Small intestine (tissue), 16 donors: ENCODE measurements at places on chromosomes 5 and 9.

DNA sequence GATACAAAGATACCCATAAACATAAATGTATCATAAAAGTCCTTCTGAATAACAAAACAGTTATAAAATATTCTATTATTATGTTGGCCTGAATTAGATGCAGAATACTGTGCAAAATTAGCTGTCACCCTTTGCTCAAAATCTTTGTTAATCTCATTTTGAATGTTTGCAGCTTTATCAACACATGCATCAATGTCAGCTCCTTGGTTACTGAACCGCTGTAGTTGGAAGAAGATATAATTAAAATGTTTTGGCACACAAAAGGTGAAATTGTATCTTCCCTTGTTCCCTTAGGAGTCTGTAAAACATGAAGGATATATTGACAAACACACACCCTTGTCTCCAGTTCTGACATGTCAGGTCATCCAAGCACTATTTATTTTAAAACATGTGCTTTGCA lies 146.3 kb upstream of the POU5F2 start:
- no peak for DNase-seq

GRCh38 chr5:72569408-72569944 lies 62.3 kb upstream of the ZNF366 start:
- DNase-seq, result no peak

DNA sequence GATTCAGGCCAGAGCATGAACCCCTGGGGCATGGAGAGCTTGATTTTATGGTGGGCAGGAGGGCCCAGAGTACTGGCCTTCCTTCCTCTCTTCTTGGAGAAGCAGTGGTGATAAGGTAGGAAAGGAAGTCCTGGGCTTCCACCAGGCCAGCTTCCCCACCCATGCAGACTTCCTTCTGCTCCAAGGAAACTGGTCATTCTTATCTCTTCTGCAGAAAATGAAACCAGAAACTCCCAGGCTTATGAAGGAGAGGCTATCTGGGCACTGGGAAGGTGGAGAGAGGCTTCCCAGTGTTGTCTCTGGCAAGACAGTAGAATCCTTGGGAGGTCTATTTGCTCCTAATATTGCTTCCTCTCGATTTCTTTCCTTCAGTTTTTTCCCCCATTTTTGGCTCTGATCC lies 110.5 kb upstream of the EQTN start:
- DNase-seq, result peak; percentile 75

DNA sequence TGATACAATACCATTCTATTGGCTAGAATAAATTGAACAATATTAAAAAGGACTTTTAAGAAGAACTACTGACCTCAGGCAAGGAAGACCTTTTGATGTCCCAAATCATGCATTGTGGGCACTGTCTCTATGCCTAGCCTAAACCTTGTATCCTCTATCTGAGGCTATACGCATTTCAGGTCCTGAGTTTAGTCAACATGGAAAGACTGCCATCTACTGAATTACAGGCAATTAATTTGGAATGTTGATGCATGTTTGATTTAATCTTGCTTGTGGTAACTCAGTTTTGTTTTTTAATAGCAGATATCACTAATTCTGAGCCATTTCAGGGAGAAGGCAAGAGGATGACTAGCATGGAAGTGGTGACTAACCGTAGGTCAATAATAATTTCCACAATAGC lies 585.3 kb upstream of the CCNG1 start:
- DNase-seq, result no peak

DNA sequence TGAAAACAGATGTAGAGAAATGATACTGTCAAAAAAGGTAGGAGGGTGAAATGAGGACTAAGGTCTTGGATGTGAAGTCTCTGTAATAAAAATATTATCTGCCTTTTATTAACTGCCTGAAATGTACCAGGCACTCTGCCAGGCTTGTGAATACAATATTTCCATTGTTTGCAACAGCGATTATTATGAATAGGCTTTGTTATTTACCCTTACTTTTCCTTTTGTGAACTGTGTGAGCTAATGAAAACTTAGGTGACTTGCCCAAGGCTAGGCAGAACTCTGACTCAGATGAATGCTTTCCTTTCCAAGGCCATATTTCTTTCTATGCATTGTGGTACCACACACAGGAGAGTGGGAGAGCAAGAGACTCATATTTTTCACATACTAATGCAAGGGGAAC lies 204.1 kb downstream of the CDH12 start:
- no peak for DNase-seq

- no peak for DNase-seq
Measured at GRCh38 chr9:90251316-90251715, 391.3 kb downstream of the DIRAS2 start.

DNA sequence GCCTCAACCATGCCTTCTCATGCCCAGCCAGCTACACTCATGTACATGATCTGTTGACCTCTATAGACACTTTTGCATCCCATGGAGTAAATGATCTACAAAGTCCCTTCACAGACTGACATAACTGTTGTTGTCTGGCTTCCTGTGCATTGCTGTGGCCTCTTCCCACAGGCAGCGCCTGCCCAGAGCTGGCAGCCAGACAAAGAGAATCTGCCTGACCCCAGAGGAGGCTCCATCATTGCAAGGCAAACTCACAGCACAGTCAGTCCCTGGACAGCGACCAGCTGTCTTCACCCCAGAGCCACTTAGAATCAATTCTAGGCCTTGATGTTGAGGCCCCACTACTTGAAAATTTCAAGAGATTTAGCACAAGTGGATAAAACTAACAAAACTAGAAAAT lies 65.5 kb downstream of the INSYN2B start:
- peak; percentile 21 for DNase-seq

DNA sequence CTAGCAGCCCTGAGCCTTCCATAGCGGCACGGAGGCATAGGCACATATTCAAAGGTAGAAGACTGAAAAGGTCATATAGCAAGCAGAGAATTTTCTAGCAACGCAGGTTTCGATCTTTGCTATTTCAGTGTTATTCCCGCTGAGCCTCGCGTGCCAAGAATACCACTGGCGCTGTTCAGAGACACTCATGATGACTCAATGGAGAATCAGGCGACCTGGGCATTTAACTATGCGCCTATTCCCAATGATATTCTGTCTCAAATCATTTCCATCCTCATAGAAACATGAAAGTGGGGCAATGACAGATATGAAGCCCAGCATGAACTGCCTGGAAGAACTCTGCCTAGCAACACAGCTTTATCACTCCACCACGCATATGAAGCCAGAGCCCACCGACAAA lies 59.9 kb downstream of the EFNA5 start:
- DNase-seq, result no peak

DNA sequence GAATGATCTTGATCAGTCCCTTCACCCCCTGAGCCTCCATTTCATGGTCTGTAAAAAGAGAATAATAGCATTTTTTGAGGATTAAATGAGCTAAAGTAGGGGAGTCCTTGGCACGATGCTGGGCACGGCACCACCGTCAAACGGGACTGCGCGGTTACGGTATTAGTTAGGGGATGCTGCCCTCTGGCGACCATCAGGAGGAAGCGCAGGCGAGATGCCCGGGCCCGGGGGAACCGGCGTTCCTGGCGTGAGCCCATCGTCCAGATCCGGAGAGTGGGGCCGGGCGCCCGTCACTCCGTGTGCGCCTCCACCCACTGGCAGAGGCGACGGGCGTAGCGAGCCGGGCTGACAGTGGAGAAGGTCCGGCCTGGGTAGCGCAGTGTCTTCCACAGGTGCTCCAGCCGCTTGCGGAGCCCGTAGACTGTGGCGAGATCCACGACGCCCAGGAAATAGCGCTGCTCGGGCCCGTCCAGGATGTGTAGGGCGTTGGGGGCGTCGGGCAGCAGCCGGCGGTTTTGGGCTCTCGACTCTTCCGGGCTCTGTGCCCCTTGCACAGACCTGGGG lies 4.8 kb upstream of the ST6GALNAC4 start:
- DNase-seq, result peak; percentile 69

DNA sequence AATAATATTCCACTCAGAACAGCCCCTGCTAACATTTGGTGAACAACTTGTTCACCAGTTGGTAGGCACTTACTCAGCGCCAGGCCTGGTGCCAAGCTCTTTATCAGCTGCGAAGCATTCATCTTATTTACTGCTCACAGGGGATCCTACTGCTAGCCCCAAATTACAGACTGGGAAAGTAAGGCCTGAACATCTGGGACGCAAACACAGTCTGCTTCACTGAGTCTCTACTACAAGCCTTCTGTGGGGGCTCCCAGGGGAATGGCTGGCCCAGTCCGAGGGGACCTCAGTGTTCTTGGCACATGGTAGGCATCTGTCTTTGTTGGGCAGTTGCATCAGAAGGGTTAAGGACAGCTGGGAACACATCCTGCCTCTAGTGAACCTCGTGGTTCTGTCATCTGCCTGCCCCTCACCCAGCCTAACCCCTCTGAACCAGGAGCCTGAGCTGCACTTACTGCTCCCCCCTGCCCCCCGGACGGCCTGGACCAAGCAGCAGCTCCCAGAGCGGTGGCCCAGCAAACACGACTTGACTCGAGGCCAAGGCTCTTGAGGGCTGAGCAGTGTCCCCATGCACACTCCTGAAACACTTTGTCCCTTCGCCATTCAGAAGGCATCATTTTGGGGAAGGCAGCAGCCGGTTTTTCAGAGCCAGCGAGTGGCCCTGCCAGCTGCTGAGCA lies at the start of gene PHYHD1:
Gene PHYHD1, plus strand, starts transcription at position 602 of the 678 bp plus-strand sequence. CDS start 1,342 bp downstream, outside the sequence.
- DNase-seq, result no peak

- peak; percentile 54 for DNase-seq
Measured at GRCh38 chr5:39716532-39717028, 291.8 kb upstream of the DAB2 start.

- DNase-seq, result no peak
Measured at GRCh38 chr5:151258201-151258611, 5.2 kb downstream of the GM2A start.

- no peak for DNase-seq
Measured at GRCh38 chr5:135437422-135437795, 9.7 kb downstream of the DCANP1 start.

DNA sequence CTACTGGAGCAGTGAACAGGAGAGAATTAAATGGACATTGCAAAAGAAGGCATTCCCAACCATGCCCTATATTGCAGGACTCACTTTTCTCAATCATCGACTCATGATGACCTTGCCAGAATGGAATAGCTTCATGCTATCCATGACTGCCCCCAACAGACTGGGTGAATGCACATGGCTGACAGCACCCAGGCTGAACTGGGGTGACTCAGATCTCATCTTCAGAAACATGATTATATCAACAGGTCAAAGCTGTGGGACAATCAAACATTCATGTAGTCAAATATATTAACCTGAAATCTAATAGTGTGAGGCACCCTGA lies 34.7 kb upstream of the MIER3 start:
- no peak for DNase-seq

DNA sequence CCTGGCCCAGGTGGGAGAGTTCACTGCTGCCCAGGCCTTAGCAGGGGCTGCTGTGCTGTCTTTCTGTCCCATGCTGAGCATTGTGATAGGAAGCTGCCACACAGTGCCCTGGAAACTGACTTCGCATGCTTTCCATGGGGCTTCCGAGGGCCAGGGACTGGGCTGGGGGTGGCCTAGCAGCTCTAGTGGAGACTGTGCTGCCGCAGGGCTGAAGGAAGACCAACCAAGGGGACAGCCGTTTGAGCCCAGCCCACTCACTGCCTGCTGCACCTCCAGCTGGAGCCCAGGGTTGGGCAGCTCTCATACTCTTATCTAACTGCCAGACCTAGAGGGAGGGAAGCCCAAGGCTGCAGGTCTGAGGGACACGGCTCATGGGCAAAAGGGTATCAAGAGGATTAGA lies 79.2 kb downstream of the RGS3 start:
- DNase-seq, result no peak

GRCh38 chr5:111756581-111757354 lies at the start of gene NREP:
NREP (minus strand) TSS chr5:111757194; CDS start chr5:111755772, 1,422 bp downstream.
- DNase-seq, result peak; percentile 69

DNA sequence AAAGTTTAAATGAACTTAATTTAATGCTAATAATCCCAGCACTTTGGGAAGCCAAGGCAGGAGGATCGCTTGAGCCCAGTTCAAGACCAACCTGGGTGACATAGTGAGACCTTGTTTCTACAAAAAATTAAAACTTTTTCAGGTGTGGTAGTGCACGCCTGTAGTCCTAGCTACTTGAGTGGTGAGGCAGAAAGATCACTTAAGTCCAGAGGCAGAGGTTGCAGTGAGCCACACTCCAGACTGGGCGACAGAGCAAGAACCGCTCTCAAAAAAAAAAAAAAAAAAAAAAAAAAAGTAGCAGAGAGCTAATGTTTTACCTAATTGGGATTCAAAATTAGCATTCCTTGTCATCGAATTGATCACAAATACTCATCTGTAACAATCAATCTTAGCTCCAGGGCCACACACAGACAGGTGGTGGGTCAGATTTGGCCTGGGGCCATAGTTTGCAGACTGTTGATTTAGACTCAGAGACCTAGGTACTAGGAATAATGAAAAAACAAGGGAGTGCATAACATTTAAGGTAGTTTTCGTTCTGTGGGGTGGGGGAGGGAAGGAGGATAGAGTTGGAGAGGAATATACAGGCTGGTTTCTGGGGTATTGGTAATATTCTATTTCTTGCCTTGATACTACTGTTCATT lies 21.4 kb downstream of the HSDL2 start:
- no peak for DNase-seq

DNA sequence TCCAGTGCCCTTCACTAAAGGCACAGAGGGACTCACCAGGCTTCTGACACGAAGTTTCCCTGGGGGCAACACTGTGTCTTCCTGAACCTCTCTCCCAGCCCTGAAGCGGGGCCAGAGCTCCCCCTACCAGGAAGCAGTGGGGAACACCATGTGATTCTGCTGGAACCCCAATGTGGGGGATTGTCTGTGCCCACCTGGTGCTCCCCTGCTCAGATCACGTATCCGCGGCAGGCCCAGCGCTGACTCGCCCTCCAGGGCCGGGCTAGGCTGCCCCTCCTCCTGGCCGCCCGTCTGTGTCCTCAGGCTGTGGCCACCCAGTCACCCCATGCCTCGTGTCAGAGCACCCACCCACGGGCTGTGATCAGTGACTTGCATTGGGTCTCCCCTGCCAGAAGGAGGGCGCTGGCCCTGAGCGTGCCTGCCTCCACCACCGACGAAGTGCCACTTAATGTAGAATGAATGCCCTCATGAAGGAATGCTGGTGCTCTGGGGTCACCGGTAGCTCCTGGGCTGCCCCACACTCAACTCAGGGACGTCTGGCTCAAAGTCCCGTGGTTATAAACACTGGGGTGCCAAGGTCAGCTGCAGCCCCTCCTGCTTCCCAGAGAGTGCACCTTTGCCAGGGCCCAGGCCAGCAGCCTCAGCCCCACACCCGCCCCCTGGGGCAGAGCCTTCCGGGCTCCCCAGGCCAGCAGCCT lies 22.1 kb downstream of the SARDH start:
- DNase-seq, result no peak

GRCh38 chr9:76944011-76944410 lies 38.1 kb upstream of the PRUNE2 start:
- DNase-seq, result no peak

DNA sequence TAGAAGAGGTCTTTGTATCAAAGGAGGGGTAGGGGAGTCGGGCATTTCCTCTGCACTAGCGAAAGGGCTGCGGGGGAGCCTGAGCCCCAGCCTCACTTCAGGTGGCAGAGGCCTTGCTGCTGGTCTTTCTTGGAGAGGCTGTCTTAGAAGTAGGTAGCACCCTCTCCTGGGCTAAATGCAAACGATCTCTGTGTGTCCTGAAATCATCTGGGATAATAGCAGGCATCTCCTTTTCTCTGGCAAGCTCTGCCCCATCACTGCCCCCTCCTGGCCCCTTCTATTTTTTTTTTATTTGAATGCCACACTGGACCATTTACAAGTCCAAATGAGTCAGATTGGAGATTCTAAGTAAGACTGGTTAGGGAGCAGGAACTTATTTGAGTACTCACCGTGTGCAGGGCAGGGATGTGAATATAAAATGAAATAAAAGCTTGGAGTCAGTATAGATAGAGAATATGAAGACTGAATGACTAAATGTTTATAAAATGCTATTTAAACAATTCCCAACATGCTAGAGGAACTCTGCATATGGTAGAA lies 137.1 kb downstream of the FGF1 start:
- DNase-seq, result peak; percentile 88
